NCI-H748 treated with DMSO at 0.1 percent for 48 hours (cell line): ENCODE measurements at places on chromosomes 6 and 20.
A peak's percentile ranks its signal among the peaks of the same experiment; 100 is the strongest.

DNA sequence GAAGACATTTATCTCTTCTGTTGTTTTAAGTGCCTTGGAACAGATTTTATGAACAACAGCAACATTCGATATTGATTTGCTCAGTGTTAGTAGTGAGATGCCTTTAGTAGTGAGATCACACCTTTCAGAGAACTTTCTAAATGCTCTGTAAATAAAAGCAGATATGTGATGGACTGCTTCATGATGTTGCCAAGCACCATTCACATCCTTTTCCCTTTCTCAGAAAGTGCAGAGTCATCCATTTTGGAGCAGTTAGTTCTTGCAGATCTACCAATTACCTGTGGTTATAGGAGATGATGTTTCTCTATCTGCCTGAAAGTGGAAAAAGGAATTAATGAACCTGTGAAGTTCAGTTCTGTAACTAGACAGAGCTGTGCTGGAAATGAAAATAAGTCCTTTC is 27.0 kb downstream of the CBFA2T2 start:
- no peak for DNase-seq

DNA sequence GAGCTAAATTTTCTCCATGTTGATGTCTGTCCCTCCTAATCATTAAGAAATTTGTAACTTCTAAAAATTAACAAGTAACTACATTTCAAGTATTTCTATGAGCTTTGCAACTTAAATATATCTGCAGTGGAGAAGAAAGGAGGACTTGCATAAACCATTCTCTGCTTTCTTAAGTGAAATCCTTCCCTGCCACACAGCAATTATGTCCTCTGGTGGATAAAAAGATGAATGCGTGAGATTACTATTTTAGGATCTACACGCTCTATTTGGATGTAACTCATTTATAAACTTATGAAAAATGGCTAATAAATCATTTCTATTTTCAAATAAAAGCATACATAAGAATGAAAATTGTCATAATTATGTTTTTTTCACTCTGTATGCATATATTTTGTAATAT is 338.0 kb upstream of the PTCHD4 start:
- DNase-seq: no peak

GRCh38 chr6:32086661-32087573 is 22.2 kb downstream of the TNXB start:
- DNase-seq: no peak

DNA sequence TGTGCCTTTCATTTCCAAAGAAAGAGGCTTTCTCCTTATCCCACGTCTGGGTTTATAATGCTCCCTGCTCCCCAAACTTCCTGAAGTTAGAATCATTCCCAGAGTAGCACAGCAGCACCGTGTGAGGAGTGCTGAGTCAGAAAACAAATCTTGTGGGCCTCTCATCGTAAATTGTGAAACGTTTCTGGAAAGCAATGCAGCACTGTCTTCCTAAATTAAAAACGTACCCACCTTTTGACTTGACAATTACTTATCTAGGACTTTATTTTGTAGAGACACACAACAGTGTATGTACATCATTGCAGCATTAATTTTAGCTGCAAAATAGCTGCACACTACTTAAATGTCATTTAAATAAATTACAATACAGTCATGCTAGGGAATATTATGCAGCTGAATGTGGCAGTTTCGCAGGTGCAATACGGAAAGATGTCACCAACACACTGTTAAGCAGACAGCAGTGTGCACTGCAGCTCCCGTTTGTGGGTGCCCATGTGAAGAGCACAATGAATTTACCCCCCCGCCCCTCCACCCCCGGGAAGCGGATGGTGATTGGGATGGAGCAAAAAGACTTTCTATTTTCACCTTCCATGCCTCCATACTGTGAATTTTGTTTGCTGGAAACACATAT is 30.8 kb downstream of the RRBP1 start:
- no peak for DNase-seq

- no peak for DNase-seq
Observed at GRCh38 chr6:11297376-11297729, 64.9 kb upstream of the NEDD9 start.

GRCh38 chr6:37209461-37210205 is 39.7 kb downstream of the PIM1 start:
- DNase-seq: no peak

- DNase-seq: no peak
Observed at GRCh38 chr20:54650052-54650719, 174.8 kb downstream of the DOK5 start.

DNA sequence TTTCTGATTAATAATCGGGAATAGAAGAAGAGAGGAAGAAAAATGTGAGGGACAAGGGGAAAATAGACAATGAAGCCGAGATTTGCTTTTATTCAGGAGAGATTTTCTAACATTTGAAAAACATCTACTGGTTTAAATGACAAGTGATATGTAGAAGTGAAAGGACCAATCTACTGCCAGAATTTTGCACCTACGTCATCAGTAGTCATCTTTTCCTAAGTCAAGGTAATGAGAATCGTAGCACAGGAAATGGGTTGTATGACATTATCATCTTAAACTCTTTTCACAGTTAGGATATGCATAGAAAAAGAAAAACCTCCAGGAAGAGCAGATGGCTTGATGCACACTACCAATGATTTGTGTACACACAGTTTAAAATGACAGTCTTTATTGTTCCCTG is 45.3 kb upstream of the RAB32 start:
- DNase-seq: no peak

DNA sequence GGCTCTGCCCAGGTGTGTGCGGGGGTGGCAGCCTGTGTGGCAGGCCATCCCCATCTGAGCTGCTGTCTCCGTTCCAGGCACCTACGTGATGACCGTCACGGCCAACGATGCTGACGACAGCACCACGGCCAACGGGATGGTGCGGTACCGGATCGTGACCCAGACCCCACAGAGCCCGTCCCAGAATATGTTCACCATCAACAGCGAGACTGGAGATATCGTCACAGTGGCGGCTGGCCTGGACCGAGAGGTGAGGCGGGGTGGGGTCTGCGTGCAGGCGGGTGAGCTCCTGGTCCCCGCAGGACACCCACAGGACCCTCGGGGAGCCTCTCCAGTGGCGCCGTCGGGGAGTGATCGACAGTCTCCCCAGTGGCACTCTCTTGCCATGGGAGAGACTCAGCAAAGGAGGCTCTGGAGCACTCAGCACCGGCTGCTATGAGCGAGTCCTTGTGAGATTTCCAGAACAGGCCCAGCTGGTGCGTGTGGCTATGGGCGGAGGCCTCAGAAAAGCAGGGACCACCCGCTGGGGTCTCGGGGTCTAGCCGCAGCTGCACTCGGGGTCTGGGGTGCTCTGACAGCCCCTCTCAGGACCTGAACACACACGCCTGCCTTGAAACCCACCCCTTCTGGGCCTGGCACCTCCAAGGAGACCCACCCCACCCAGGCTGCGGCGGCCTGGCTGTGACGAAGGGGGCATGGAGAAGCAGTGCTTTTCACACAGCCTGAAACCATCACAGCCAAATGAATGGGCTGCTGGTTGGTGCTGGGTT is 191.8 kb downstream of the TAF4 start:
- DNase-seq: no peak

- DNase-seq: peak; percentile 6
Observed at GRCh38 chr20:38751360-38751976, 3.2 kb downstream of the ACTR5 start.

GRCh38 chr6:31401403-31401802 is 2.0 kb upstream of the MICA start:
- DNase-seq: no peak

- no peak for DNase-seq
Observed at GRCh38 chr6:106796781-106797180, 167.4 kb downstream of the QRSL1 start.

- DNase-seq: no peak
Observed at GRCh38 chr6:90406957-90407356, 110.3 kb upstream of the BACH2 start.

- no peak for DNase-seq
Observed at GRCh38 chr20:51434580-51435247, 107.8 kb downstream of the NFATC2 start.

DNA sequence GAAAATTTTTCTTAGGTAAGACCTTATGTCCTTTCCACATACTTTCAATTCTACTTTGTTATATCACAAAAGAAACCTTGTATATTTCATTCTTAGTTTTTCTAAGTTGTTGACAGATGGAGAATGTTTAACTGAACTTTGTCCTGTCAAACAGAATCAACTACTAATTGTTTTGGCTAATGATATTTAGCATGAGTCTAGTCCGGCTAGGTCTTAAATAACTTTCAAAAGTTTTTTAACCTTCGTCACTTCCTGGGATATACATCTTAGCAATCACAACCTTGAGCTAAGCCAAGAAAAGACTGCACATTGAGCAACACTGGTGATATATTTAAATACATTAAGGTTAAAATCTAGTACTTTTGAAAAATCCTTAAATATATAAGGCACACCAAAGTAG is 62.9 kb upstream of the RUNX2 start:
- DNase-seq: no peak

- no peak for DNase-seq
Observed at GRCh38 chr20:8932192-8933165, 136.4 kb upstream of the PLCB4 start.
